NCI-H1694 treated with DMSO at 0.1 percent for 48 hours (cell line): ENCODE measurements at places on chromosomes 4 and X.

- no peak for DNase-seq
Observed at GRCh38 chr4:11966782-11967181, 538.1 kb upstream of the HS3ST1 start.

- DNase-seq: no peak
Observed at GRCh38 chr4:40630335-40631021, 814 bp upstream of the RBM47 start.

DNA sequence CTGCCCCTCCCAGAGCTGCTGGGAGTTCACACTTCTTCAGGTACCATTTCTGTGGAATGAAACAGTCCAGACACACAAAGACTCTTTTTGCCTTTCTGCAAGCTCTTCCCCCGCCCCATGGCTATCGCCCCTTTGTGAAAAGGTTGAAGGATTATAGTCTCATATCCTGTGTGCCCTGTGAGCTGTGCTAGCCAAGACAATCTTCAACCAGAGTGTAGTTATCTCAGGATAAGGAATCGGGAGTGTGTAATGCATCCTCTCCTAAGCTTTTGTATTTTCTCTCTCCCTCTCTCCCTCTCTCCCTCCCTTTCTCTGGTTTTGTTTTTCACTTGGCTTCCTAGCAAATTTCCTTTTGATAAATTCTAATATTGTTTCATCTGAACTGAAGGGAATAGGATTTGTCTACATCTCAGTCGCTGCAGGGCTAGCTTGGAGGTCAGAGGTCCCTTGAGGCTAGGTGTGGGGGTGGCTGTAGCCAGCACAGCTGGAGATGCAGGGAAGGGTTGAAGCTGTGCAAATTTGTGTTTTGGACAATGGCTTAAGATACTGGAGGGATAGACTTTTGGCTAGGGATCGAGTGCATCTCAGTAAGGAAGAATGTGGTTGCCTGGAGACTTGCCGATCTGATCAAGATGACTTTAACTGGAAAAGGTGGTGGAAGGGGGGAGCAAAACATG, 74.6 kb upstream of the NALF2 start:
- DNase-seq: no peak

DNA sequence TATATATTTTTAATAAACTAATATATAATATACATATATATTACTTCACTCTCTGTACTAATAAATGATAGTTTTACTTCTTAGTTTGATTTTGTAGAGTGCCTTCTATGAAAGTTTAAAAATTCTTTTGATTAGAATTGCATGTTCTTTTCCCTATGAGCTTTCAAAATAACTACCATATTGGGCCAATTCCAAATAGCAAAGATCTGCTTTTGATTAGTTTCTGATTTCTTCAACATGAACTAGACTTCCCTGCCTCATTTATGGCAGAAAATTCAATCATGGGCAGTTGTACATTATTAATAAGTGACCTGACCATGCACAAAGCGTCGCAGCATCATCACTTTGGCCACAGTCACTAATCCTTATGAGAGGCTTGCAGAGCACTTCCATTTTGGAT, 48.9 kb upstream of the TEX13A start:
- no peak for DNase-seq

- DNase-seq: peak; percentile 19
Observed at GRCh38 chrX:94058728-94059382, 384.8 kb downstream of the FAM133A start.
